ENCODE measurements at places on chromosomes 6 and 20. TPM values are rescaled to one million over a fixed set of nuclear protein-coding genes. Genes with fewer than 3 reads are reported as not detected.

DNA sequence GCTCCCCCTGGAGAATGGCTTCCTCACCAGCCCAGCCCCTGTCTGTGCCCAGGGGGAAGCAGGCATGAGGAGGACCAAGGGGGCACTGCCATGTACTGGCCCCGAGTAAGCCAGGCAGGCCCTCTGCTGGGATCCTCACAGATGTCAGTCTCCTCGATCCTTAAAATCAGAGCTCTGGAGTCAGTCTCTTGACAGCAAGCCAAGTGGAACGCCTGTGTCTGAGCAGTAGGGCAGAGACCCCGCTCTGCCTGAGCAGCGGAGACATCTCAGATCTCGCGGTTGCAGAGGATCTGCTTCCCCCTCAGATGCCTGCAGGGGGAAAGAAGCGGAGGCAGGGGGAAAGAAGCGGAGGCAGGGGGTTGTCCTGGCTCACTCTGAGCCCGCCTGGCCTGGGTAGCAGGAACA, 92.6 kb downstream of the SNX5 start:
- DNase-seq, result no peak

GRCh38 chr6:17341117-17341805, 52.1 kb upstream of the CAP2 start:
- DNase-seq, result no peak

- DNase-seq, result peak; percentile 5
Measured at GRCh38 chr6:16146028-16146427, 17.1 kb downstream of the MYLIP start.

Gene CLVS2
- total RNA-seq, result not detected

Gene KCNK17
- not detected for total RNA-seq

- DNase-seq, result no peak
Measured at GRCh38 chr6:125200941-125201340, 47.4 kb downstream of the TPD52L1 start.

Gene TMEM200A
- not detected for total RNA-seq

GRCh38 chr6:170554013-170554795, at the start of gene TBP:
TBP (plus strand) TSS chr6:170554369; CDS start chr6:170557030, 2,661 bp downstream.
- peak; percentile 92 for DNase-seq

DNA sequence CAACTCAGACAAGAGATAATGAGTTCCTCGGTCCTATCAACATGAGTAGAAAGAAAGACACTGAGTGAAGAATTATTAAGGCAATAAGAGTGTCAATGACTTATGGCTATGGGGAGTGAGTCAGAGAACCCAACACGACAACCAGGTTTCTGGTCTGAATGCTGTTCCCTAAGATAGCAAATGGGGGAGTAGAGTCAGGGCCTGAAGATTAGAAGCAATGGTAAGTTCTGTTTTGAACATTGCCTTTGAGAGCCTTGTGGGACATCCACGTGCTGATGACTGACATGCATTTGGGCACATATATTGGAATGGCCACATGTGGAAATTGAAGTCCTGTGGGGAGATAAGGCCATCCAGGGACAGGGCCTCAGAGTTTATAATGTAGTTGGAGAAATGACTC, 254.4 kb upstream of the TCF21 start:
- no peak for DNase-seq

DNA sequence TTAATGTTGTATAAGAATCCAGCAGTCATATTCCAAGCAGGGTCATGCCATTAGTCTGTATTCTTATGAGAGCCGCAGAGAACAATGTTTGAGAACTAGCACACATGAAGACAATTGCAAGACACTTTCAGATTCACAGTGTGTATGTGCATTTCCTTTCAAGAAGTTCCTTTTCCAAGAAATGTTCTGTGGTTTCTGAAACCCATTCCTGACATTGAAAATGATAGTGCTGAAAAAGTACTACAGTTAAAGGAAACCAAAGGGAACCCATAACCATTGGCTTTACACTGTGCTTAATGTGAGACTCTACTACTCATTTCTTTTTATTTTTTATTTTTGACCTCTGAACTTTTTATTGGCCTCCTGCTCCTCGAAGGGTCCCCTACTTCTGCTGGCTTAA, 4.2 kb upstream of the CALHM6 start:
- DNase-seq, result no peak

Gene MACROD2
- 28.1 TPM for total RNA-seq
